HFF-Myc (cell line): ENCODE measurements at places on chromosomes 6 and 20.

DNA sequence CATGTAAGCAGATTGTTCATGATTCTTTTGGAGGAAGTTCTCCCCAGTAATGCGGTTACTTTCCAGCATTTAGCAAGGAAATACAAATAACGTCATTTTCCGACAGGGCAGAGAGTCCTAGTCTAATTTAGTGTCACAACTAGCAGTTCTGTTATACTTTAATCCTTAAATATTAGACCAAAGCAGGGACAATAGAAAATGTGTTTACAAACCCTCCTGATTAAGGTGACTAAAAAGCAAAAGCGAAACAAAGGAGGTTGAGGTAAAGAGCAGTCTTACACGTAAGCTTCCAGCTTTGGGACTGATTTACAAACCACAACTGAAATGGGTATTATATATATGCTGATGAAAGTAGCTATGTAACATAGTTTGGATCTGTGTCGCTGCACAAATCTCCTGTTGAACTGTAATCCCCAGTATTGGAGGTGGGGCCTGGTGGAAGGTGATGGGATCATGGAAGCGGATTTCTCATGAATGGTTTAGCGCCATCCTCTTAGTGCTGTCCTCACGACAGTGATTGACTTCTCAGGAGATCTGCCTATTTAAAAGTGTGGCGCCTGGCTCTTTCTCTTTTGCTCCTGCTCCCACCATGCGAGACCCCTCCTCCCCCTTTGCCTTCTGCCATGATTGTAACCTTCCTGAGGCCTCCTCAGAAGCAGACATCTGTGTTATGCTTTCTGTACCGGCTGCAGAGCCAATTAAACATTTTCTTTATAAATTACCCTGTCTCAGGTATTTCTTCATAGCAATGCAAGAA, 81.9 kb downstream of the PLCB1 start:
- no peak for DNase-seq

DNA sequence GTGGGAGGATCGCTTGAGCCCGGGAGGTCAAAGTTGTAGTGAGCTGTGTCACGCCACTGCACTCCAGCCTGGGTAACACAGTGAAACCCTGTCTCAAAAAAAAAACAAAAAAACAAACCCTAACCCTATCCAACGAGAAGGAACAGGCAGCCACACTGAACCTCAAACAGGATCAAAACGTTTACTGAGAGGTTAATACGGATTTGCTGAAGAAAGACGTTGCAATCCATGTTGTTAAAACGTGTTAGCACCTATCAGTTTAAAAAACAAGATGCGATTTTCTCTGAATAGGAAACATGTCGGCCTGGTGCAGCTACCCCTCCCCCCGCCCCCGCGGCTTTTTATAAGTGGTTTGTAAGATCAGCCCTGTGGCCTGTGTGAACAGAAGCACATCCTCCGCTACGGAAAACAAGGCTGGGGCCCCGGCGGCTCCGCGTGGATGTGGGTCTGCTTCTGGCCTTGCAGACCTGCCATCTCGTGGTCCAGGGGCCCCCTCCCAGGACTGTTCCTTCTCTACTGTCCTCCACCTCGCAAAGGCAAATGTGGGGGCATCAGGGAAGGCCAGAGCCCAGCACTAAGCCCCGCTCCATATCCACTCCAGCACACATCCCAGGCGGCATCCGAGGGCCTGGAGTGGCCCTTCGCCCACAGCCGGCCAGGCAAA, 11.4 kb downstream of the SLC2A4RG start:
- no peak for DNase-seq

GRCh38 chr20:2658414-2659354, 5.3 kb downstream of the IDH3B start:
- DNase-seq = peak; percentile 52

DNA sequence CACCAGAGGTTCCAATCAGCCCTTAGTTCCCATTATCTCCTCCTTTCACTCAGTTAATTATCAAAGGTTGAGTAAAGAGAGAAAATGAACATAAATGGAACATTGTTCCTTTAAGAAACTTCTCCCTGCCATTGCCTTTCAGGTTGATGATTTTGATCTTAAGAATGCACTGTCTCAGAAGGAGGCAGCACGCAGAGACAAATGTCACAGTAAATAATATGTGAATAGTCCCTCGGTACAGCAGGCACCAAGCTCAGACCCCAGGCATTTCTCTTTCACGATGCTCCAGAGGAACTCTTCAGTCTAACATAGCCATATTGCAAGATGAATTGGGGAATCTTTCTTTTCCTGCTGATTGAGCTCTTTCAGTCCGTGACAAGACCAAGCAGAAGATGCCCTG, 435.3 kb upstream of the SPTLC3 start:
- DNase-seq = no peak

DNA sequence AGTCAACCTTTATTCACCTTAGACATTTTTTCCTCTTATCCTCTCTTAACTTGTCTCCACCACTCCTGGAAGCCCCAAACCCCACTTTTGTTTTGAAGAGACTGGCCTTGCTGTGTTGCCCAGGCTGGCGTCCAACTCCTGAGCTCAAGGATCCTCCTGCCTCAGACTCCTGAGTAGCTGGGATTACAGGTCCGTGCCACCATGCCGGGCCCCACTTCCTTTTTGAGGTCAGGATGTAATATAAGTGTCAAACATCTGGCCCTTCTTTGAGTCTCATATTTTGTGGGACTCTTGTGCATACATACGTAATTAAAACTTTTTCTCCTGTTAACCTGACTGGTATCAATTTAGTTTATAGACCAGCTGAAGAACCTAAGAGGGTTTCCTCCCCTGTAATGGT, 1.4 kb upstream of the CDK19 start:
- DNase-seq = no peak

- DNase-seq = no peak
These were observed 10.9 kb downstream of the C6orf132 start for GRCh38 chr6:42131531-42131930.

GRCh38 chr20:31663838-31664695, 26.4 kb downstream of the COX4I2 start:
- no peak for DNase-seq

- no peak for DNase-seq
These were observed 80.7 kb upstream of the MRAP2 start for GRCh38 chr6:83952830-83953229.

DNA sequence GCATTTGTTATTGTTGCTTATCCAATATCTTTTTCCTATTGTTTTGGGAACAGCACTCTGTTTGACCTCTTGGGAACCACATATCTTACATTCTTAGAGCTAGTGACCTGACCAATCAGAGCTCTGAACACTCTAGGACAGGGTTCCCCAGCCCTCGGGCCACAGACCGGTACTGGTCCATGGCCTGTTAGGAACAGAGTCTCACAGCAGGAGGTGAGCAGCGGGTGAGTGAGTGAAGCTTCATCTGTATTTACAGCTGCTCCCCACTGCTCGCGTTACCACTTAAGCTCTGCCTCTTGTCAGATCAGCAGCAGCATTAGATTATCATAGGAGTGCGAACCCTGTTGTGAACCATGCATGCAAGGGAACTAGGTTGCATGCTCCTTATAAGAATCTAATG, 226.0 kb upstream of the TSHZ2 start:
- no peak for DNase-seq

DNA sequence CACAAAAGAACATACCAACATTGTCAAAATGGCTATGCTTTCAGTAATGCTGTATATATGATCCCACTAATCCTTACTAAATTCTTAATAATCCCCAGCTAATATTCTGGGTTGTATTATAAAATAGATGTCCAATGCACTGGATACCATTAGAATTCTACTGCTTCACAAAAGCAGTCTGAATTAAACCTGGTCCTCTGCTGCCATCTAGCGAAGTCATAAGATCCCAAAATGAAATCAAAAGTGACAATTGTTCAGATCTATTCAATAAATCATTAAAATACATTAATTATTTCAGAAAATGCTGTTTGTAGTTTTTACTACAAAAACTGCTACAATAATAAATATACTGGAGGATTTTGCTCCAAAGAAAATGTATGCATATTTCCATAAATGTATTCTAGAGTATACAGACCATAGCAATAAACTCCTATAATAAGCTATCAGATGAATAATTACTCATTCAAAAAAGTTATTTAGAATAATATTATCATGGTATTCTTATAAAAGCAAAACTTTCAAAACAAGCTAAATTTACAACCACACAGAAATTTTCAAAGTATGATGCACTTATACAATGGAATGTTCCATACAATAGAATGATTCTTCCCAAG, 92.6 kb downstream of the RNGTT start:
- no peak for DNase-seq

DNA sequence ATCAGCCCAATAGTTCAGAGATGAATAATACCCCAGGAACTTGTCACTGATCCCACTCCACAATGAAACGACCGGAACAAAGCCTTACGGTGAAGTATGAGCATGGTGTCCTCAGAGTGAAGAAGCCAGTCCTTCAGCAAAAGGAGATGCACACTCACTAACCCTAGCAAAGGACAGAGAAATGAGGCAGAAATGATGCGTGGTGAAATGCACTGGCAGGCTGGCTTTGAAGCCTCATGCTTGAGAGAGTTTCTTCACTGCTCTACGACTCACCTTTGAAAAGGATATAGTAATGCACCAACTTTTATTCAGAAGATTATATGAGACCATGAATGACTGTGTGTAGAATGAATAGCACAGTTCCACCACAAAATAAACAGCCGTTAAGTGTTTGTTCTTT, 74.8 kb downstream of the PHACTR1 start:
- no peak for DNase-seq

DNA sequence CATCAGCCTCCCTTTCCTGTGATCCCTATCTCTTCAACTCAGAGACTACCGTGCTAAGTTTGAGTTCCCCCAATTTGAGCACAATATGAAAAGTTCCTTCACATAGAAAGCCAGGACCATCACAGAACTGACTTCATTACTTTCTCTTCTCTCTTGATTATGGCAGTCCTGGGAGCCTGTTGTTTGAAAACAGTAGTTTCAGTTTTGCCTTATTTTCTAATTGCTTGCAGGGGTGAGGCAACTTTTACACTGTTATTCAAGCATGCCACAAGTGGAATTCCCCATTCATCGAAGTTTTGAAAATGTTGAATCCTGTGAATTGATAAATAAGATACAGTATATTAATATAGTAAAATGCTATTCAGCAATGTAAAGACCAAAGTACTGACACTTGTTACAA, 569.7 kb upstream of the MARCKS start:
- no peak for DNase-seq

- no peak for DNase-seq
These were observed at the start of gene SMLR1 for GRCh38 chr6:130827247-130828149. TSS of gene SMLR1 (plus strand) at chr6:130827406. CDS start at chr6:130827414, 8 bp downstream.

- DNase-seq = no peak
These were observed 277.5 kb upstream of the MAN1A1 start for GRCh38 chr6:119626884-119627619.

- peak; percentile 66 for DNase-seq
These were observed 201.2 kb upstream of the SMLR1 start for GRCh38 chr6:130625825-130626527.

DNA sequence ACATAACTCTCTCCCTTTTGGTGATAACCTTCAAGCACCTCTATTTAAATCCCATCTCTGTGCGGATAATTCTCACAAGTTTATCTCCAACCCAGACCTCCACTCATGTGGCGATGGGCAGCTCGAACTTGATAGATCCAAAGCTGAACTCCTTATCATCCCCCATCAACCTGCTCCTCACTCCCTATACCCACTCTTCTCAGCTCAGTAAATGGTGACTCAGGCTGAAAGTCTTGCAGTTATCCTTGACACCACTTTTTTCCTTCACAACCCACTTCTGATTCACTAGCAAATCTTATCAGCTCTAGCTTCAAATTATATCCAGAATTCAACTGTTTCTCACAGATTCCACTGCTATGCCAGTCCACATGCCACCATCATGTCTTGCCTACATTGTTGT, 155.3 kb upstream of the STXBP5 start:
- no peak for DNase-seq

DNA sequence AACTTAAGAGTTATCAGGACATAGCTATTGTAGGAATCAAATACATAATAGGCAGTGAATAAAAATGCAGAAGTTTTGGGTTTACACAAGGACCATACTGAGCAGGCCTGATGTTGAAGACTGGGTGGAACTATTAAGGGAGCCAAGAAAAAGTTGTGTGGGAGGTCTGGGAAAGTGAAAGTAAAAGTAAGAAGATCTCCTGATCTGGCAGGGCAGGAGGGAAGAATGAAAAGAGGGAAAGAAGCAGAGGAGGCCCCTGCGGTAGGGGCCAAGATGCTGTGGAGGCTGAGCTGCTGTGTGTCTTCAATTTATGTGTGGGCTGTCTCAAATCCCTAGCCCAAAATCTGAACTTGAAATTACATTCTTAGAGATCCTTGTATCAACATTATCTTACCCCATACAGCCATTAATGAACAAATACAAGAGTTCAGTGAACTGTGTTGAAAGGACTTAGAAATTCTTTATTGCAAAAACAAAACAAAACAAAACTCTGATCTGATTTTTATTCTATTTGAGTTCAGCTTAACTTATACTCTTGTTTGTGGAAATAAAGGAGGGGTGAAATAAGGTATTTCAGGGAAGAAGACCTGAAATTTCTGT, 1183.8 kb downstream of the HACE1 start:
- no peak for DNase-seq

GRCh38 chr6:33839399-33840047, 35.7 kb upstream of the MLN start:
- no peak for DNase-seq

DNA sequence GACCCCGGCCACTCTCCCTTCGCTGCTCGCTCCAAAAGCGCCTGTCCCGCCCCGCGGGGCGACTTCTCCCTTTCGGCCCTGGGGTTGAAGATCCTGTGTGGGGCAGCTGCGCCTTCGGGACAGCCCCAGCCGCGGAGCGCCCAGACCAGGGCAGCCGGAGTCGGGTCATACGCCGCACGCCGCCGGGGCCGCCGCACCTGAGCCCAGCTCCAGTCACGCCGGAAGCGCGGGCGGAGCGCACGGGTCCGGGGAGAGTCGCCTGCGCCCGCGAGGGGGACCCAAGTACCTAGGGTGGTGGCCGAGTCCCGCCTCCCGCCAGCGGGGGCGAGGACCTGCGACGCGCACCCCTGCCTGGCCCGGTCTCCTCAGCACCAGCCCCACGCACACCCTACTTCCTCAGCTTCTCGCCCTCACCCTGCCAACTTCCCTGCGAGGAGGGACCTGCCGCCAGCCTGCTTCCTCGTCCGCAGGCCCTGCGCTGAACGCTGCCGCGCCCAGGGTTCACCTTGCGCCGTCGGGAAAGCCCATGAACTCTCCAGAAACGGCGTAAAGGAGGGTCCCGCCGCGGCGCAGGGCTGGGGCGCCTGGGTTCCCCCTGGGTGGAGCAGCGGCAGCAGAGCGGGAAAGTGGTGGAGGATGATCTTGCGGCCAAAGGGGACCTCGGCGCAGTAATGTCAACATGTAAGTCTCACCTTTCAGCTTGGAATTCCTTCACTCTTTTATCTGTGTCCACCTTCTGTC, at the start of gene ADGRG6:
Gene ADGRG6 (plus strand): TSS at position 357 of the 741 bp plus-strand sequence. CDS start 323 bp downstream, at position 680.
- DNase-seq = no peak

- no peak for DNase-seq
These were observed 4.6 kb downstream of the NCOA3 start for GRCh38 chr20:47506335-47506734.

DNA sequence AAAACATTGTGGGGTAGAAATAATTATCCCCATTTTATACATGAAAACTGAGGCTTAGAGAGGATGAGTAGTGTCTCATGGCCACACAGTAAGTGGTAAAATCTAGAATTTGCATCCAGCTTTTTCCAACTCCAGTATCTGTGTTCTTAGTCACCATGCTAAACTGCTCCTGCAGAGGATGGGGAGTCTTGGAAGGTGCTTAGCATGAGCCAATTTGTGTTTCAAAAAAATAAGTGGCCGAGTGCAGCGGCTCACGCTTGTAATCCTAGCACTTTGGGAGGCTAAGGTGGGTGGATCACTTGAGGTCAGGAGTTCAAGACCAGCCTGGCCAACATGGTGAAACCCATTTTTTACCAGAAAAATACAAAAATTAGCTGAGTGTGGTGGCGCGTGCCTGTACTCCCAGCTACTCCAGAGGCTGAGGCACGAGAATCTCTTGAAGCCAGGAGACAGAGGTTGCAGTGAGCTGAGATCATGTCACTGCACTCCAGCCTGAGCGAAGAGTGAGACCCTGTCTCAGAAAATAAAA, 2.4 kb downstream of the C6orf89 start:
- no peak for DNase-seq
